Stimulated activated CD8-positive, alpha-beta memory T cell treated with anti-CD3 and anti-CD28 coated beads, Interleukin-4, amount 100 ng/mL, for 1 hour (primary cell): ENCODE measurements at places on chromosomes 7 and 10.

- no peak for DNase-seq
These were observed 1.0 kb upstream of the NRP1 start for GRCh38 chr10:33335551-33335800.

DNA sequence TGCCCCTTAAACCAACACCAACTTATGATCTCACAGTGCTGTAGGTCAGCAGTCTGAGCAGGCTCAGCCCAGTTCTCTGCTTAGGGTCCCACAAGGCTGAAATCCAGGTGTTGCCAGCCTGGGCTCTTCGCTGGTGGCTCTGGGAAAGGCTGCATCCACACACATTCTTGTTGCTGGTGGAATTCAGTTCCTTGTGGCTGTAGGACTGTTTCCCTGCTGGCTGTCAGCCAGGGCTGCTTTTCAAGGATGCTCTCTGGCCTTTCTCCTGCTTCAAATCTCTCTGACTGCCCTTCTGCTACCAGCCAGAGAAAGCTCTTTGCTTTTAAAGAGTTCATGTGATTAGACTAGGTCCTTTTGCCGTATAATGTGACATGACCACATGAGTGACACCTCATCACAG is 15.3 kb downstream of the POLL start:
- DNase-seq, result no peak

GRCh38 chr10:16814012-16814411 is 3.2 kb downstream of the RSU1 start:
- no peak for DNase-seq

DNA sequence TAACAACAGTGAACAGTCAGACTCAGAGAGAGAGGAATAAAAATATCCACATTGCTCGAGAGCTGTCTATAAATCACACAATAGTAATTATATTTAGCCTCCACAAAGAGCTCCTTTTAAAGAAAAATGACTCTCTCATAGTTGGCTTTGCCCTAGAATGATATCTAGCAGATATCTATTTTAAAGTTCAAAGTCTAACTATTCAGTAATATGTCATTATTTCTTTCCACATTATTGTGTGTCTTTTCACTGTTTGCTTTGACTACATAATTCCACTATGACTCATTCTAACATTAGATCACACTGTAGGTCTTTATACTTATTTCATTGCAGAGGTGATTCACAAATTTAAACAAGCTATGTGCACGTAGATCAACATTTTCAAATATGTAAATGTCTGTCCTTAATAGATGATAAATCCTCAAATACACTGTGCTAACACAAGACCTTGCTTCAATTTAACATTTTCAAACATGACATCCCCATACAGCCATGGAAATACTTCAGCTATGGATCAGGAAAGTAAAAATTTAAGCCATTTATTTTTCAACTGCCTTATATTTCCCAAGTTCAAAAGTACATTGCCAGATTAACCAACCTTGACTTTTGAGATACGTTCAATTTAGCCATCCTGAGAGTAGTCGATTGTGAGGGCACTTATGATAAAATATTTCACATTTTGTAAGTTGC is 99.9 kb upstream of the AKR1E2 start:
- no peak for DNase-seq

GRCh38 chr10:113650172-113650571 is 13.7 kb downstream of the NRAP start:
- no peak for DNase-seq

GRCh38 chr10:74888962-74889661 is 62.7 kb downstream of the KAT6B start:
- no peak for DNase-seq

DNA sequence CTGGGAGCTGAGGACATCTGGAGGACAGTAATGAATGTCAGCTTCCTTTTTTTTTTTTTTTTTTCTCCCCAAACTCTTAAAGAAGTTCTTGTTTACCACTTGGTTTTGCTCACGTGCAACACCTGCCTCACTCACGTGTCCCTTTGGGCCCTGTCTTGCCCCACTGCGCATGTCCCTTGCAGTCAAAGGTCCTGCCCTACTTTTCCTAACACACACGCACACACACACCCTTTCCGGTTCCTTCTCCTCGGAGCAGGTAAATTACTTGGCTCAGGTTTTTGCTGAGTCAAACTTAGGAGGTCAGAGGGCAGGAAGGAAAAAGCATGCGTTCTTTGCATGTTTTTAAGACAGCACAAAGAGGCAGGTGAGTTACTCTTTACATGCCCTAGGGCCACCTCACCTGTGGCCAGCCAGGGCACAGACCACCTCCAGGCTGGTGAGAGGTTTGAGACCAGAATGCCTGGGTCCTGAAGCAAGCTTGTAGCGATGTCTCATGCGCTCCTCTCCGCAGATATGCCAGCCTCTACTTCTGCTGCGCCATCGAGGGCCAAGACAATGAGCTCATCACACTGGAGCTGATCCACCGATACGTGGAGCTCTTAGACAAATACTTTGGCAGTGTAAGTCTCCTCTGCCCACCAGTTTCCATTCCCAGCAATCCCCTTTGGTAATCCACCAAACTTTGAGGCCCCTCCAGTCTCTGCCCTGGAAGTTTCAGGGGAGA is 2.8 kb downstream of the AP1S1 start:
- no peak for DNase-seq

GRCh38 chr7:21191321-21192073 is 236.4 kb upstream of the SP4 start:
- no peak for DNase-seq

GRCh38 chr10:71648254-71648932 is 71.2 kb downstream of the C10orf105 start:
- DNase-seq, result no peak

GRCh38 chr7:79398138-79398749 is 55.2 kb downstream of the MAGI2 start:
- DNase-seq, result no peak

- DNase-seq, result no peak
These were observed 244.7 kb downstream of the PTEN start for GRCh38 chr10:88108115-88108610.

GRCh38 chr7:36526863-36527548 is 137.3 kb downstream of the ANLN start:
- DNase-seq, result no peak
